ENCODE measurements at places on chromosomes 7 and 10.

DNA sequence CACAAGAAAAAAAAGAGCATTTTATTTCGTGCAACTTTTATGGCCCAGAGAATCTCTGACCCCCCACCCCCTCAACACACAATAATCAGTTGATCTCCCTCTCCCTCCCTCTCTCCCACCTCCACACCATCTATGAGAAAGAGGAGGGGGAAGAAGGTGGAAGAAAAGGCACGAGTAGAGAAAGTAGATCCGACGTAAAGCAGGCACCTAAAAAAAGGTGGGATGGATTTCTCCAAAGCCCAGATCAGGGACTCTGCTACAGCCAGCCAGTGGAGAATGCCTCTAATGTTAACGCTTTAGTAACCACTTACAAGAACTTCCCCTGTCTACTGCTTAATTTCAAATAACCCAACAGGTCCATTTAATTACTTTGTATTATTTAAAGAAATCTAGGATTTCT lies 24.4 kb downstream of the KMT2C start:
- no peak for DNase-seq

- no peak for DNase-seq
Measured at GRCh38 chr10:43594944-43595589, 11.2 kb upstream of the ZNF485 start.

DNA sequence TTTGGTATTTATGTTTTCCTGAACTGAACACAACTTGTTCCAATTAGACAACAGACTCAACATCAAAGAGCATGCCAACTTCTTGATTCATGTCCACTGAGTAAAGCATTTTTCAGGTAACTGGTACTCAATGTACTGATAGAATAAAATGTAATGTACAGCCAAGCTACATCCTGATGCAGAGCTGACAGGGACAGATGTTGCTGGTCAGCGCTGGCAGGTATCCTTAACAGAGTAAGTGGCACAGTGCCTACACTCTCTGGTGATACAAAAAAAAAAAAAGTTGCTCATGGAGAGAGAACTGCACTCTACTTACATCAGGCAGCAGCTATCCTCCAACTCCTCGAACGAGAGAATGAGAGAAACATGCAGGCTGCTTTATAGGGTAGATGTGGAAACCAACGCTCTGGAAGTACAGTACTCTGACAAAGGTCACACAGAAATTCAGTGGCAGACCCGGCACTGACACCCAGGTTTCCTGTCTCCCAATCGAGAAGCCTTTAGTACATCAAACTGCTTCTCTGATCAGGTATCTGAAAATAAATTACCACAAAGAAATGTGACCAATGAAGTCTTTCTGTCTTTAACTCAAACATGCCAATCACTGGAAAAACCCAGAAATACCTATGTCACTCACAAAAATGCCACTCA lies 4.6 kb downstream of the ITGB1 start:
- no peak for DNase-seq

DNA sequence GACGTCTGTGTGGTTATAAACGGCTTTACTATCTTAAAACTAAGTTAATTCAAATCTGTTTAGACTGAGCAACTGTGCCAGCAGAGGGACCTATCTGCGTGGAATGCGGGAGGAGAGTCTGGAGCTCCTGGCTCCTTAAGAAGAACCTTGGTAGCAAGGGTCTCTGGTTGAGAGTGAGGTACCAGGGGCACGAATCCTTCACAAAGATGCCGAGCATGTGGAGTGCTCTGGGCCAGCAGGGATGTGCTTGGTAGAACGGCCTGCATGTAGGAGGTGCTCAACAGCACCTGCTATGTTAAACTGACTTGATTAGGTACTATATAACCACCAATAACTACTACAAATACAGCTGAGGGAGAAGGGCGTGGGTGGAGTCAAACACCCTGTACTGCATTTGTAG lies 102.6 kb downstream of the VIPR2 start:
- no peak for DNase-seq

DNA sequence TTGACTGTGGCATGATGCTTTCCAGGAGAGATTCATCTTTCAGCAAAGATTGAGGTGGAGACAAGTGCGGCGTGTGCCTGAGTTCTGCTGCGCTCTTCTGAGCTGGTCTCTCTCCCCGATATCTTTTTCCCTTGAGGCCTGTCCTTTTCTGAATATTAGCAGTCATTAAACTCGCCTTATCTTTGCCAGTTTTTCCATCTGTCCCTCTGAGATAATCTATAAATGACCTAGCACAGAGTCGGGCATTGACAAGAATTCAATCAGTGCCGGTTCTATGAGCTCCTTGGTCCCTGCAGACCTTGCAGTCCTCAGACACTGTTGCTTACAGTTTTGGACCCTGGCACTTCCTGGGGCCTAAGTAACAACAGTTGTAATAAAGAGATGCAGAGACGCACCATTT lies 89.7 kb upstream of the IKZF1 start:
- no peak for DNase-seq

Data from left colon (tissue), 2 donors.